M059J (cell line): ENCODE measurements at places on chromosomes 4 and X.

- DNase-seq, result no peak
Observed at GRCh38 chrX:18422886-18423285, 2.5 kb upstream of the CDKL5 start.

GRCh38 chr4:119897260-119897659 is 169.4 kb downstream of the MAD2L1 start:
- no peak for DNase-seq

DNA sequence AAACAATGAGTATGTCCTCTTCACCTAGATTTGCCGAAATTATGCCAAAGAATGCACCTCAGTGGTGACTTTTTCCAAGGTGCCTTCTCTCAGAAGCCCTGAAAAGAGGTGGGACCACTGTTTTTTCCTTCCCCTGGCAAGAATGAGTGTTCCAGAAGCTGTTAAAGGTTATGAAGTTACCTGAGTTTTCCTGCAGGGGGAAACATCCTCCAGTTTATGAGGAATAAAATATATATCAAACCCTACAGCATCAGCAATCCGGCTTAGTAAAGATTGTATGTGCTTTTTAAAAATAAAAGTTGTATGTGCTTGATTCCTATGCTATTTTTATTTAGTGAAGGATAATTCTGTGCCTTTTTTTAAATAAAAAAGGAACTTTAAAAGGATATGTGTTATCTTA is 73.3 kb downstream of the RBM46 start:
- DNase-seq, result peak; percentile 7

DNA sequence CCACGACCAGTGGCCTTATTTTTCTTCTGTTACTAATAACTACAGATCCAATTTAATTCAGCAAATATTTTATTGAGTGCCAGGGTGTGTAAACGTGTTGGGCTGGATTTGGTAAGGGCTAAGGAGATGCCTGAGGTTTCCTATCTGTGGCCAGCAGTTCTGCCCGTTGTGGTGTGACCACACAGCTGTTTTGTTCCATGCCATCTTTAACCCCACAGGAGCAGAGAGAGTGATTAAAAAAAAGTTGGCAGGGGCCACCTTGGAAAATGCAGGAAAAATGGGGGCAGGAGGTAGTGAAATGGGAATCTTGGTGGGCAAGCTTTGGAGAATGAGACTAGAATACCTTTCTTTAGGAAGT is 1.1 kb downstream of the PLAC8 start:
- peak; percentile 77 for DNase-seq
